ENCODE measurements at places on chromosomes 5 and 9.

DNA sequence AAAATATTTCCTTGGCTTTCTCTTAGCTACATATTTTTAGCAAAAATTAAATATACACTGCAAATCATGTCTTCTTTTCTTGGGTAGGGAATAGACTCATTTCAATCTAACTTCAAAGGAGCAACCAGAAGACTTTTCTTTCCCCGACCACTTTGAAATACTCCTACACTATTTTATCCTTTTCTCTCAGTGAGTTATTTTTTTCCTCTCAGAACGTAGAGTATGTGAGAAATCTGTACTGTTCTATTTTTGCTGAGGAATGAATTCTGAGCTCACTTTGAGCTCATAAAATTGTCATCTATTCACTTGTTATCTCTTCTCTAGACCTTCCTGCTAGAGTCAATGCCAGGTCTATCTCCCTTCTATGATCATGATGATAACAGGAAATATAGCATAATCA lies 22.2 kb upstream of the DAPK1 start:
- DNase-seq: no peak

GRCh38 chr5:1923341-1923740 lies 40.6 kb upstream of the IRX4 start:
- no peak for DNase-seq

DNA sequence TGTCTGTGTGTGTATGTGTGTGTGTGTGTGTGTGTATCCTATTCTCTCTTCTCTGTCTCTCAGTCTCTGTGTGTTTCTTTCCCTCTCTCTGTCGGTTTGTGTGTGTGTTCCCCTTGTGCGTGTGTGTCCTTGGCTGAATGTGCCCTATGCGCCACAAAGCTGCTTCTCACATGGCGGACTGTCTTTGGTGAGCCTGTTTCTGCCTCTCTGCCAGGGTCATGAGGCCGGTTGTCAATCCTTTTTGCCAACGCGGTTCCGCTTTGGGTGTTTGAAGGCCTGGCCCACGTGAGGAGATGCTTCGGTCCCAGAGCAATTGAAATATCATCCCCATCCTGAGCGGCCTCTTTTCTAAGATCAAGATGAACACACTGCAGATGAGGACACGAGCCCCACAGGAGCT lies 476.0 kb downstream of the SPATA31A7 start:
- DNase-seq: no peak

DNA sequence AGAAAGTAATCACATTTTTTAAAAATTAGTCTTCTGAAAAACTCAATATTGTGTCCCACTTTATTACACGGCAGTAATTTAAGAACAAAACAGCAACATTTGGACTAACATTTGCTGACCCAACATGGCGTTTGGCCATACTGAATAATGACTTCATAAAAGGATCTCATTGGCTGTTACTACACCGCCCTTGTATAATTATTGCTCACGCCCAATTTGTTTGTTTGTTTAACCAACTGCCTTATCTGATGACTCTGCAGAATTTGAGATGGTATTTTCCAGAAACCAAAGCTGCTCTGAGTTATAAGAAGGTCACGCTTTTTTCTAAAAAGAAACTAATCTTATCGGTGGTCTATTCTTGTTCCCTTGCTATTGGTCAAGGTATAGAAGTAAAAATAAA lies 200.2 kb upstream of the TARS1 start:
- no peak for DNase-seq
